ENCODE measurements at places on chromosomes 1 and 21.

DNA sequence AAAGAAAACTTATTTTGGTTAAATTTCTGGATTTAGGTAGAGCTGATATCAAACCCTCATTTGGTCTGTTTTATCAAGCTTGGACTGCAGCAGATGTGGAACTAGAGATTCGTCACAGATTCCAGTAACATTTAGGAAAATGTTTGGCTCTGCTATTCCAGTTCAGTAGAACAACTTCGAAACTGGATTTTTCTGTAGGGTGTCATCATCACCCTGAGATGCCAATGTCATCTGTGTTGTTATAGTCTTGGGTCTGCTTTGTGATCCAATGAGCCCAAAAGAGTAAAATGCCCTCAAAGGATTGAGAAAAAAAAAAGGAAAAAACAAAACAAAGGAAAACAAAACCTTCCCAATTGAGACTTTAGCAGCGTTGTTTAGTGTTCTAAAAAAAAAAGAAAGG, 55.4 kb downstream of the LAMC2 start:
- no peak for DNase-seq

DNA sequence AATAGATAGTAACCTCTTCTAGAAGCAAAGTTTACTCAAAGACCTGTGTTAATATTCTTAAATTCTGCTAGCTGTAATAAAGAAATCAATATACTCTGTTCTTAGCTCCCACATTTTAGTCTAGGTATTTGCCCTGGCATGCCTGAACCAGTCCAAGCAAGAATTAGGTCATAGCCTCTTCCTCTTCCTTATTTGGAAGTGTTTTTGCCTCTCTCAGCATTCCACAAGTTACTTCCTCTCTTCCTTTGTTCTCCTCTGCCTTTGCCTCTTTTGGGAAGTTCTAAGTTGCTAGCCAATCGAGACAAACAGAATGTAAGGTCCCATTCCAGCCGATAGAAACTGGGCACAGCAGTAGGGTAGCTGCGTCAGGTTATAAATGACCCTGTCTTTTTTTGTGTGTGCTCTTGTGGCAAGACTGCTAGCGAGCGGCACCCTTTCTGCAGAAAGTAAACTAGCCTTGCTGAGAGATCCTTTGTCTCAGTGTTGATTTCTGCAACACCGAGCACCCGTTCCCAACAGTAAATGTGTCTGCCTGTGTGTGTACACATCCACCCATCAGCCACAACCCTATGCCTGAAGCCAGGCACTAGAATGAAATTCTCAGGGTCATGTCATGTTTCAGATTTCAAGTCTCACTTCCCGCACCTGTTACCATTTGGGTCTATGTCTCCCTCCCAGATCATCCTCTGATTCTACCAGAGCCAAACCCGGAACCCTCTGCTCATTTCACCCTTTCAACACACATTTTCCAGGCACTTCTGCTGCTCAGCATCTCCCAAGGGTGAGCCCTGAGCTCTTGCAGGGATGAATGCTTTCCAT, 37.5 kb downstream of the LRRC3 start:
- DNase-seq: no peak

GRCh38 chr1:172630868-172631267, 28.0 kb upstream of the FASLG start:
- DNase-seq: no peak

DNA sequence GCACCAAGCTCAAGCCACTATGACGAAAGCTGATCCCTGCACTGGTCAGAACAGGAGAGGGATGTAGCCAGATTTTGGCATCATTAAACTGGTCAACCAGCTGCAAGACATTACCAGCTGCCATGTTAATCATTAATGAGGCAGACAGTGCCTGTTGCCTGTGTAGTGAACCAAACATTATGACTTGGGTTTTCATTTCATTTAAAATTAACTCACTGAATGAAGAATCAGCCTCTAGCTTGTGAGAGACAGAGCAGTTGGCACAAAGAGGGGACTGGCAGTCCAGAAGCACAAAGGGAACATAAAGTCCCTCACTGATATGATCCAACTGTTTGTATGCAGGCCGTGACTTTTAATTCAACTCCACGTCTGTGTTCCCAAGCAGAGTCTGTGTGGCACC, 318.9 kb downstream of the SEC16B start:
- no peak for DNase-seq

- no peak for DNase-seq
Measured at GRCh38 chr1:172704001-172704400, 45.1 kb downstream of the FASLG start.

DNA sequence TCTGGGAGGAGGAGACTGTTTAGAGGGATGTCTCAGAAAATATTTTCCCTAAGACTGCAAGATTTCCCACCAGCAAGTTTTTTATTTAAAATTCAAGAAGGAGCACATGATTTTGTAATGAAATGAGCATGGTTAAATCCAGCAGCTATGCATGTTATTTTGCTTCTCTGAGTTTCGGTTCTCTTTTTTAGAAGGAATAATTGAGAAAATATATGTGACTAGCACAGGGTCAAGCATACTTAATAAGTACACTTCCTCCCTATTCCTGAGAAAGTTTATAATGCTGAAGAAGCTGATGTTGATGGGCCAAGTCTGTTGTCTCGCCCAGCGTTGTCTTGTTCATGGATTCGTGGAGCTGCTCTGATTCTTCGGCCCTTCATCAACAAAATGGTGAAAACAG, 51.2 kb downstream of the EXO1 start:
- DNase-seq: no peak

GRCh38 chr1:226733876-226734275, 5.2 kb downstream of the ITPKB start:
- no peak for DNase-seq

DNA sequence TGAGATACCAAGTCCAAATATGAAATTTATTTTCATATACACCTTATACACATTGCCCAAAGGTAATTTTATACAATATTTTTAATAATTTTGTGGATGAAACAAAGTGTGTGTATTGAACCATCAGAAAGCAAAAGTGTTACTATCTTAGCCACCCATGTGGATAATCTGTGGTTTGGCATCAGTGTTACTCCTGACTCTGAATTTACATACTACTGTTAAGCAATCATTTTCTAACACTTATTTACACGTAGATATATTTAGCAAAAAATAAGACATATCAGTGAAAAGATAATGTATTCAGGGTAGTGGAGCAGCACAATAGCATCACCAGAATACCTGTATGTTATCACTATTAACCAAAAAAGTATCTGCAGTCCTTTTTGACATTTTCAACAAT, 23.8 kb downstream of the DENND2D start:
- no peak for DNase-seq

GRCh38 chr1:211009944-211010343, 124.0 kb downstream of the KCNH1 start:
- no peak for DNase-seq

- no peak for DNase-seq
Measured at GRCh38 chr1:202571719-202572339, 138.4 kb downstream of the SYT2 start.

- no peak for DNase-seq
Measured at GRCh38 chr1:200893411-200893901, 1.2 kb upstream of the INAVA start.

- DNase-seq: no peak
Measured at GRCh38 chr1:36134505-36135329, 9.7 kb upstream of the COL8A2 start.

GRCh38 chr1:47814612-47815395, 182.4 kb downstream of the TRABD2B start:
- no peak for DNase-seq

Data from stimulated activated CD4-positive, alpha-beta T cell treated with anti-CD3 and anti-CD28 coated beads, TNF-alpha, amount 100 ng/mL, for 48 hours (primary cell).